ENCODE measurements at places on chromosomes 2 and 18.

DNA sequence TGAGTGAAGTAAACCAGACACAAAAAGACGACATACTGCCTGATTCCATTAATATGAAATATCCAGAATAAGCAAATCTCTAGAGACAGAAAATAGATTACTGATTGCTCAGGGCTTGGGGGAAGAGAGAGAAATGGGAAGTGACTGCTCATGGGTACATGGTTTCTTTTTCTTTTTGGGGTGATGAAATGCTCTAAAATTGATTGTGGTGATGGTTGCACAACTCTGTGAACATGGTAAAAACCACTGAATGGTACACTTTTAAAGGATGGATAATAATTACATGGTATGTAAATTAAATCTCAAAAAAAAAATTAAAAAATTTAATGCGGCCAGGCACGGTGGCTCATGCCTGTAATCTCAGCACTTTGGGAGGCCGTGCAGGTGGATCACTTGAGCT lies 39.3 kb downstream of the RPL31 start:
- DNase-seq: no peak

GRCh38 chr2:46512185-46512584 lies 32.8 kb downstream of the TMEM247 start:
- DNase-seq: no peak

DNA sequence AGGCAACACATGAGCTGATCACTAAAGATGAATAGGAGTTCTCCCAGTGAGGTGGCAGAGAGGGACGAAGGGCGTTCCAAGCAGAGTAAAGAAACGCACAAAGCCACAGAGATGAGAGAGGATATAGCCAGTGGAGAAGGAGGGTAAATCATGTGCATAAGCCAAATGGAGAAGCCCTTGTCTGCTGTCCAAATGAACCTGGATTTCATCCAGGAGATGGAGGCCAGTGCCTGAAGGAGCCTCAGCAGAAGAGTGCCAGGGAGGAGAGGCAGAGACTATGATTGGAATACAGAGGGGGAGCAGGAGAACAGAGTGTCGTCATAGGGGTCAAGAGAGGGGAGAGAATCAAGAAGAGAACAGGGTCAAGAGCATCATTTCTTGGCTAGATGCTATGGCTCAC lies 48.9 kb upstream of the STPG4 start:
- DNase-seq: no peak

- DNase-seq: no peak
Measured at GRCh38 chr18:44125446-44125845, 555.2 kb upstream of the SETBP1 start.

DNA sequence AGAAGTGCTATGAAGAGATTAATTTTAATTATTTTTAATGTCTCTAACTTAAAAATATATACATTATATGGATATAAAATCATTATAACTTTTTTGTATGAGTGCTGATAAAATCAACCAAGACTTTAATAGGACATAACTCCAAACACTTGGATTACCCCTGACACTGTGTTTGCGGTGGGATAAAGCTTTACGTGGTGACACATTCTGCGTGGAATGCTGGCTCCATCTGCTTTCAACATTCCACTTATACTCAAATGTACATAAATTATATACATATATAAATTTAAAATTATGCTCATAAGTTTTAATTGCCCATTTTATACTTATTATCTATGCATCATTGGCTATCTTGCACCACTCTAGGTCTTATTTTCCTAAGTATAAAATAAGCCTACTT lies 30.5 kb downstream of the LINC00305 start:
- no peak for DNase-seq

DNA sequence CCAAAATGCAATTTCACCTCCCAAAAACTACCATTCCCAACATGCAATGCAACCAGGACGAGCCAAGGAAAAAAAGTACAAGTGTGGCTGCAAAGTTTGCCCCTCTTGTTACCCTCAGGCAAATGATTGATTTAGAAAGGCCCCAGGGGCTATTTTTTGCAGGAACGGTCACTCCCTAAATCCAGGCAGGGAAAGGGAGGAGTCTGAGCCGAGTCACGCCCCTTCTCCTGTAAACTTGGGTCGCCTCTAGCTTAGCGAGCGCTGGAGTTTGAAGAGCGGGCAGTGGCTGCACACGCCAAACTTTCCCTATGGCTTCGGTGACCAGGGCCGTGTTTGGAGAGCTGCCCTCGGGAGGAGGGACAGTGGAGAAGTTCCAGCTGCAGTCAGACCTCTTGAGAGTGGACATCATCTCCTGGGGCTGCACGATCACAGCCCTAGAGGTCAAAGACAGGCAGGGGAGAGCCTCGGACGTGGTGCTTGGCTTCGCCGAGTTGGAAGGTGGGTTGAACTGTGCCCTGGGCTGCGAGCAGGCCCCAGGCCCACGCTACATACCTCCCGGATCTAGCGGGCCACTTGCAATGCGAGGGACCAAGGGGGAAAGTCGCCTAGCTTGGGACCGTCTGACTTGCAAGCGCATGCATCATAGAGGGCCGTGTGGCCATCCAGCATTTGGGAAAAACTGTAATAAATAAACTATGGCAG lies at the start of gene GALM:
TSS of gene GALM (plus strand) at position 261 of the 702 bp plus-strand sequence. CDS start at position 309, 48 bp downstream.
- DNase-seq: peak; percentile 92

GRCh38 chr2:219968685-219969345 lies 341.4 kb downstream of the SLC4A3 start:
- DNase-seq: no peak

DNA sequence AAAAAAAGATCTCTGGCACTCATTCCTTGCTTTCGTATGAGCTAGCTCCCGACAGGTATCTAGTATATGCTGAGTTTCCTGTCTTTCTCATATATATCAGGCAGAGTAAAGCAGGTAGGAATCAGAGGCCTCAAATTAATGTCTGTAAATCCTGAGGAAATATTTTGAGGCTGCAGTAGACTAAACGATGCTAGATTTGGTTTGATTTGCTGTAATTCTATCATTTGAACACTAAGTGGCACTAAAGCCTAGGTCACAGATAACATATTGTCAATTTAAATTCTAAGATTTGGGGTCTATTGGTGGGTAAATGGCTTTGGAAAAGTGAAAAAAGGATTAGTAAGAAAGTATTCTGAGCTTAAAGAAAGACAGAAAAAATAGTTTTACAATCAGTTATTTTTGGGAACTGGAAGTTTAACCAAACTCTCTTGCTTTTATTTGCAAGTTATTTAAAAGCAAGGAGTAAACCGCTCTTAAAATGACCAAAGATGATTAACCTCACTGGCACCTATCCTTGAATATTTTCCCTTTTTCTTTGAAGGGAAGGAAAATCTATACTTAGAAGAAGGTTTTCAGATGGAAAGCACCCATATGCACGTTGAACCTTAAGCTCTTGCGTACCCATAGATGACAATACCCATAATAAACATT lies 37.6 kb upstream of the SLC4A10 start:
- DNase-seq: peak; percentile 48

DNA sequence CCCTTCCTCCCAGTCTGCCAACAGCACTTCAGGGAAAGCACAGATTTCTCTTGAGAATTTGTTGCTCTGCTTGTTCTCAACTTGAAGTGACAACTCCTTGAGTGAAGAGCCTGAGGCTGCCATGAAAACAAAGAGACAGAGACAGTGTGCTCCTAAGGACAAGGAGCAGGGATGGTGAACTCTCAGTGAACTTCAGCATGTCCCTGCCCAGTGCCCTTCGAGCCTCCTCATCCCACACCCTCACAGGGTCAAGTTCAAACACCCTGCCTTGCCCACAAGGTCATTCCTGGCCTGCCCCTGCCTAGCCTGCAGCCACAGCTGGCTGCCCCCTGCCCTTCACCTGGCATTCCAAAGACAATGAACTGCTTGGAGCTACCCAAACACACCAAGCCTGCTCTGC lies 343.5 kb upstream of the KLHL29 start:
- no peak for DNase-seq

DNA sequence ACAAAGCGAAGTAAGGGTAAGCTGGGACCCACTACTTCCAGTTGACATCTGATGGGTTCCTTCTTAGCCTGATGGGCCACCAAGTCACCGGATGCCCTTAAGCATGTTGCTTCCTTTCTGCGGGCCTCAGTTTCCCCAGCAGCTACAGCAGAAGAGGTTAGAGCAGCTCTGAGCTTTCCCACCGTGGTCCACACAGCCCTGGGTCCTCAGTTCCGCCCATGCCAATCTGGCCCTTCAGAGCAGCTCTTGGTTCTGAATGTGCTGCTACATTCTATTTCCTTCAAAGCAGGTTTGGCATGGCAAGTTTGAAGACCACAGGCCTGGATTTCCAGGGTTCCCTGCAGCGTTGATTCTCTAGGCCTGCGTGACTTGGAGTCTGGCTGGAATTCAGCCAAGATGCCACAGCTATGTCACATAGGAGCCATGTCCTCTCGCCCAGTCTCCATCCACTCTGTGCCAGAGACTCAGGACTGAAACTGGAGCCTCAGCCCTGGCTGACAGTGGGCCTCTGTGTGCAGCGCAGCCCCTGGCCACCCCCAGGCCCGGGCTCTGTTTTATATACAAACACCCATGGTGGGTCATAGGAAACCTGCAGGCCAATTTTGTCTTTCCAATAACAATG lies 79.6 kb downstream of the TFCP2L1 start:
- DNase-seq: no peak

GRCh38 chr2:12978066-12978835 lies 261.5 kb downstream of the TRIB2 start:
- no peak for DNase-seq

DNA sequence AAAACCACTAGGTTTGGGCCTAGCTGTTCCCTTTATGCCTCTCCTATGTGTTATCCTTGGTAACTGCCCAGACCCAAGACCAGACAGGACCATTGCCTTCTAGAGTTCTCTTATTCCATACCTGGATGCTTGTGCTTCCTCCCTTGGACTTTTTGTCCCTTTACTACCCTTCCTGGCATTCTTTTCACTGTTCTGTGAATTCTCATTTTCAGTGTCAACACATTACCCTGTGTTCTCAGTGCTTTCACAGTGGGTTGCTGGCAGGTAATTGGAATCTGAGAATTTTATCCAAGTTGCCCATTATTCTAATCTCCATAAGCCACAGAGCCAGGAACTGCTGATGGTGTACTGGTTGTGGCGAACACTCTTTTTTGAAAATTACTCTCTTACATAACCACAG lies 41.7 kb downstream of the ZDBF2 start:
- DNase-seq: no peak

GRCh38 chr2:32611771-32612170 lies 16.1 kb upstream of the TTC27 start:
- DNase-seq: no peak

- no peak for DNase-seq
Measured at GRCh38 chr2:172986040-172986439, 89.6 kb upstream of the MAP3K20 start.

- no peak for DNase-seq
Measured at GRCh38 chr2:128363934-128364361, 45.3 kb upstream of the HS6ST1 start.

DNA sequence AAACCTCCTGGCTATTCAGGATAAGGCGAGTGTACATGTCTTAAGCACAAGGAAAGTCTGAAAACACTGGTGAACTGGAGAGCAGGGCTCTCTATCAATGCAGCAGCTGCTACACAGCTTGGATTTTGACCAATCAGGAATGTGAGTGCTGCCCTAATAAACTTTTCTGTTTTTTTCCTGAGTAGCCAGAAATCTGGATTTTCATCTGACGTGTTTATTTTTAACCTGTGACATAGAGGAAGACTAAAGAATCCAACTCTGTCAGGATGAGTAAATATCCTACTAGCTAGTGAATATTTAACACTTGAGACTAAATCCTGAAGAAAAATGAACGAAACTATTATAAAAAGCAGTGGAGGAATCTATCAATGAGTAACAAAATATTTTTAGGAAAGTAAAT lies 1638.9 kb downstream of the LRP1B start:
- no peak for DNase-seq

- DNase-seq: no peak
Measured at GRCh38 chr18:55878224-55878623, 290.2 kb upstream of the TCF4 start.

GRCh38 chr18:6807515-6808257 lies 78.2 kb downstream of the ARHGAP28 start:
- DNase-seq: no peak

DNA sequence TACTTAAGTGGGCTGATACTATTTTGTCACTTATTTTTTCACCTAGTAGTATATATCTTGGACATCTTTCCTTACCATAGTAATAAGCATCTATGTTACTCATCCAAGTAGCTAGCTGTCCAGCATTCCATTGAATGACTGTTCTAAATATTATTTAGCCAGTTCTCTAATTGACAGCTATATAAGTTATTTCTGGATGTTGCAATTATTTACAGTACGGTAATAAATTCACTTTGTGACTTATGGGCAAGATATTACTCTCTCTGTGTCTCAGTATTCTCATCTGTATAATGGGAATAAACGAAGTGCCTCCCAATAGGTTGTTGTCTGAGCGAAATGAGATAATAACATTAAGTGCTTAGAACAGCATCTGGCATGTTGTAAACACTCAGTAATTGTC lies 46.6 kb upstream of the AGAP1 start:
- no peak for DNase-seq

DNA sequence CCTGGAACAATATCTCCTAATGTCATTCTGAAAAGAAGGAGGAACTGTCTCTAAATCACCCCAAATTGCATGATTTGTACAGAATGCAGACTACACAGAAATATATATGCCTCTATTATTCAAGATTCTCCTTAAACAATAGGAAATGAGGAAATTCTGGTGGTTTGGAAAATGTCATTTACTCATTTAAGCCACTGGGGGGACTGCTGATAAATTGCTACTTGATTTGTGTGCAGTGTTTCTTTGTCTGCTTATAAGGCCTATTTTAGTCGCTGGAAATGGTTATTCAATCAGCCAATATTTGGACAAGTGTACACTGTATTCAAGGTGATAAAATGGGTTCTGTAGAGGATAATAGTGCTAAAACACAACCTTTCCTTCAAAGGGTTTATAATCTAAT lies 801.9 kb upstream of the CELF4 start:
- DNase-seq: peak; percentile 19

DNA sequence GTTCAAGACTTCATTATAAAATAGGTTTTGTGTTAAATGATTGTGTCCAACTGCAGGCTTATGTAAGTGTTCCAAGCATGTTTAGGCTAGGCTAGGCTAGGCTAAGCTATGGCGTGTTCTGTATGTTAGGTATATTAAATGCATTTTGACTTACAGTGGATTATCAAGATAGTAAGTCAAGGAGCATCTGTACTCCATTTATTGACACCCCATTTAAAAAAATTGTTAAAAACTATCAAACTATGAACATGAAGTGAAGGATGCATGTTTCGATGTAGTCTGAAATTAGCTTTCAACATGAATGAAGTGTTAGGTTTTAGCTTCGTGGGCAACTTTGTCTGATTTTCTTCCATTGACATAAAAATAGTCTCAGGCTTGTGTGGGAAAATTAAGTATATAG lies 290.5 kb downstream of the PARD3B start:
- DNase-seq: no peak

- peak; percentile 85 for DNase-seq
Measured at GRCh38 chr2:218286570-218287459, 5.5 kb downstream of the TMBIM1 start.

- no peak for DNase-seq
Measured at GRCh38 chr2:144213797-144214196, 306.1 kb downstream of the ZEB2 start.

GRCh38 chr2:126934809-126935208 lies 36.1 kb downstream of the TEX51 start:
- no peak for DNase-seq

All from iPS-NIHi11 (cell line).